Activated CD4-positive, alpha-beta T cell treated with anti-CD3 and anti-CD28 coated beads, Interleukin-2, amount 50 U/mL, for 24 hours (primary cell): ENCODE measurements at places on chromosomes 2 and 18.

- DNase-seq, result no peak
Observed at GRCh38 chr2:97869722-97870346, 125.9 kb downstream of the TMEM131 start.

DNA sequence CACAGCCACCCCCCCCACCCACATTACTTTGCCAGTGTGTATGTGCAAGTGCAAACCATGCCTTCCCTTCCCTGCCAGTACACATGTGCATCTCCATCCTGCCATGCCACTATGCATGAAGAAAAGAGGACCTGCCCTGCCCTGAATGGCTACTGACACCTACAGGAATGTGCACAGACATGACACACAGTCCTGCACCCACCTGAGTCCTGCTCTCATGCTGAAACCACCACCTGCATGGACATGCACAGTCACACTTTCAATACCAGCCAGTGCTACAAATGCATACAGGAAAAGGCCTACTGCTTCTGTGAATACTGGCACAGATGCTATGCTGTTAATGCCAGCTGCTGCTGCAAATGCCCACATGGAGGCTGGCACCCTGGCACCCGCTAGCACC is 334.4 kb upstream of the DLGAP1 start:
- no peak for DNase-seq

- no peak for DNase-seq
Observed at GRCh38 chr2:187001248-187001647, 152.3 kb upstream of the ZSWIM2 start.

GRCh38 chr2:199590321-199591203 is 132.8 kb upstream of the SATB2 start:
- no peak for DNase-seq

DNA sequence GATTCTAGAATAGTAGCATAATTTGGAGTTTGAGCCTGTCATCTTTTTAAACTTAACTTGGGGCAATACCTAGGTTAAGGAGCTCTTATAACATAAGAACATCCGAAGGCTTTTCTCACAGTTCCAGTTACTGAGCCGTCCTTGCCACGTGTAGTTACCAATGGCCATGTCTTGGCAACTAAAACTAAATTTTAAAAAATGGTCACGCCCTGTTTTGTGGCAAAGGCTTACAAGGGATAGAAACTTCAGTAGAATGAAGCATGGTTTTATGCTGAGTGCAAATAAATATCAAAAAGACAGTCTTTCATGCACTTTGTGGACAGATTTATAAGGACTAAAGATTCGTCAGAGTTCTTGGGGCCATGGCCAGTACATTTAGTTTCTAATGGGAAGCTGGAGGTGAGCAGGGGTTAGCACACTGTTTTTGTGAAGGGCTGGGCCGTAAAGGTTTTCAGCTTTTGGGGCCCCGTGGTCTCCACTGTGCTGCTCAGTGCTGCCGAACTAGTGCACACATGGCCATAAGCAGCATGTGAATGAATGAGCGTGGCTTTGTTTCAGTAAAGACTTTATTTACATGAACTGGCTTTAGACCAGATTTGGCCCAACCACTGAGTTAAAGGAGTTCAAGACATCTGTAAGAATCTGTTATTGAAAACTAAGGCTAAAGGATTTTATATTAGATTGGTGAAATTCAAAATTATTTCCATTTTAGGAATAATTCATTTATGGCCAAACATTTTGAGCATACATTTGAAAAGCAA is 41.1 kb downstream of the GRHL1 start:
- no peak for DNase-seq

DNA sequence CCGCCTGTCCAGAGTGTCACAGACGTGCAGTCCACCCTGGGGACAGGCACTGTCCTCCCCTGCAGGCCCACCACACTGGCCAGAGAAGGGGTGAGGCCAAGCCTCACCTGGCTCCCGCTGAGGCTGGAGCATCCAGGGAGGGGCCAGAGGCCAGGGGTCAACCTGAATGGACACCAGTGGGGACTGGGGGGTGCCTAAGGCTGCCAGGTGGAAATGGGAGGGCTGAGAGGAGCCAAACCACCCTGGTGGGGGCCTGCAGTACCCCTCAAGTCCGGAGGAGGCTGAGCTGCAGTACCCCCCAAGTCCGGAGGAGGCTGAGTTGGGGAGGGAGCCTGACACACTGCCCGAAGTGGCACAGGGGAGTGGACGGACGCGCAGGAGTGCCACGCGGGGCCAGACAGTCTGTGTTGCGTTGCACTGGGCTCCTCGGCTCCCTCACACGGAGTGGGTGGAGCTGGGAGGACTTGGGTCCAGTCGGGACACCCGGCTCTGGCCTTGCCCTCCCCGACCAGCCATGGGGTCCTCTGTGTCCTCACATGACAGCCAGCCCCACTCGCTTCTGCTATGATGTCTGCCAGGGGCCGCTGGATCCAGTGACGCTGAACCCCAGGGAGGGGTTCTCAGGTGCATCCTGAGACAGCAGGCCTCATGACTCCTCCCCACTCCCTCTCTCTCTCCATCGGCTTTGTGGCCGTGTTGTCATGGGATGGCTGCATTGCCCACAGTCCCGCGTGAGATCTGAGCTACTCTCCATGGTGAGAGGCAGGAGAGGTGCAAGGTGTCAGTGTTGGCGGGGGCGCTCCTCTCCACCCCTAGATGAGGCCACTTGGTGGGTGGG is 22.3 kb upstream of the GPC1 start:
- DNase-seq, result no peak
